HT1080 (cell line): ENCODE measurements at places on chromosomes 4 and X. TPM values are rescaled to one million over a fixed set of nuclear protein-coding genes. Genes with fewer than 3 reads are reported as not detected.

Gene SSX4B
- total RNA-seq, result 0.27 TPM in 1 of 2 replicates, not detected in the other

Gene NWD2
- total RNA-seq, result not detected in 2 replicates

Gene ATP6AP1
- total RNA-seq, result 30.5 and 44.4 TPM in 2 replicates

Gene MANBA
- total RNA-seq, result 18.4 and 21.7 TPM in 2 replicates

Gene TMEM35A
- 0.16 TPM in 1 of 2 replicates, not detected in the other for total RNA-seq

Gene TKTL2
- total RNA-seq, result not detected in 2 replicates

Gene TNMD
- not detected in 2 replicates for total RNA-seq

Gene FAM9B
- 0.05 TPM in 1 of 2 replicates, not detected in the other for total RNA-seq

Gene OCRL
- total RNA-seq, result 12.7 and 14.2 TPM in 2 replicates

Gene FGA
- not detected in 2 replicates for total RNA-seq

Gene INTS6L
- total RNA-seq, result 3.7 and 4.2 TPM in 2 replicates

Gene GPM6B
- 0.43 and 1.6 TPM in 2 replicates for total RNA-seq

Gene TEC
- total RNA-seq, result 1.3 and 4.1 TPM in 2 replicates

Gene GCNA
- total RNA-seq, result 0.87 and 1.4 TPM in 2 replicates
